Activated CD8-positive, alpha-beta memory T cell treated with anti-CD3 and anti-CD28 coated beads for 4 hours (primary cell): ENCODE measurements at places on chromosomes 4 and X.
A peak's percentile ranks its signal among the peaks of the same experiment; 100 is the strongest.

- no peak for DNase-seq
These were observed 10.5 kb upstream of the PAQR3 start for GRCh38 chr4:78949735-78950134.

- DNase-seq, result no peak
These were observed 9.0 kb upstream of the SLC25A14 start for GRCh38 chrX:130330706-130331105.

DNA sequence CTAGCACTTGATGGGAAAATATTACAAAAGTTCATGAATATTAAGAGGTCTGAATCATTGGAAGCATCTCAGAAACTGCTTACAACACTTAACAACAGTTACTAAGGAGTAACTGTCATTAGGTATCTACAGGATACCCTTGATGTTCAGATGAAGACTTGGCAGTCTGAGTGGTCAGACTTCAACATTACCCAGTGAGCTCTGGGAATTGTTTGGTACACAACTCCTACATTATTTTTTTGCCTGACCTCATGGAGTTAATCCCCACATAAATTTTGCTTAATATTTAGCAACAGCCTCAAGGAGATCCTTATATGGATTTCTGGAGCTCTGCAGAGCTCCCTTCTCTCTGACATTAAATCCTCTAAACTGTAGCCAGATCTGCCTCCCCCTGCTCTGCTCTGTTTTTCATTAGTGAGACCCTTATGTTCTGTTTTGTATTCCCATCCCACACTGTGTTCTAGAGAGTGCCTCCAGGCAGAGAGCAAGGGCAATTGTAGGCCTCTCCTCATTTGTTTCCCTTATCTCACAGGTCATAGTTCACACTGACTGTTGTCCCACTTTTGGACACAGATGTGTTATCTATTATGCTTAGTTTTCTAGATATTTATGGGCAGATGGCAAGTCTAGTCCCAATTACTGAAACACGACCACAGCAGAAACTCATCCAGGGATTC lies 368.8 kb downstream of the GASK1B start:
- no peak for DNase-seq

DNA sequence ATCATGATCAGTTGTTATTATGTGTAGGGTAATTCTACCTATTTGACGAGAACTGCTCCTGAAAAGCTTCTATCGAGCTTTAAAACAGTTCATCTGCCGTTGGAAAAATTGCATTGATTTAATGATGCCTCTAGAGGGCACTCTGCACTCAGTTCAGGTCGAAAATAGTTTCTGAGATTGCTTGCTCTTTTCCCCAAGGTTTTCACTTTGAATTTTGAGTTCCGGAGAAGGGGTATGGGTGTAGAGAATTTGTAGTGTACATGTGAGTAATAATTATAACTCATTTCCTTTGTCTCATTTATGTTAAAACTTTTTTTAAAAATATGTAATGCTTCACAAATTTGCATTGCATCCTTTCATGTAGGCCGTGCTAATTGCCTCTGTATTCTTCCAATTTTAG lies 28.4 kb upstream of the TNIP3 start:
- no peak for DNase-seq

DNA sequence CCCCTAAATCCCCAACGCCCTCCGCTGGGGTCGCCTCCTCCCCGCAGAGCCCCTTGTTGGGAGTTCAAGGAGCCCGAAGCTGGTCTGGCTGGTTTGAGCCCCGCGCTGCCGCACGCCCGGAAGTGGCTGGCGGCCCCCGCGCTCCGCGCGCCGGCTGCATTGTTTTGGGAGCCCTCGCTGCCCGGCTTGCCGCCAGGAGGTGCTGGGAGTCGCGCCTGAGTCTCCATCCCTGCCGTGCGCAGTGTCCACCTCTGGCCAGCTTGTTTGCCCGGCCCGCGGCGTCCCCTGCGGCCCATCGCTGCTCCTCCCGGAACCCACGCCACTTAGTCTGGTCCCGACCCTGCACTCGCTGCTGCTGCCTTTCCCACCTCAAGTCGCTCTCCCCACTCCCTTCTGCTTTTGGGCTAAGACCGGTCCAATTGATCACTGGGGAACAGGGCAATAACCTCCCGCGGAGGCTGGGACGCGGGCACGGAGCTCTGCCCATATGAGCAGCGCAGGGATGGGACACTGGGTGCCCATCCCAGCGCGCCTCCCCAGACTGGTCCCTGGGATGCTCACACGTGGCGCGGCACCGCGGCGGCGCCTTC lies 2.2 kb upstream of the SFRP2 start:
- no peak for DNase-seq

DNA sequence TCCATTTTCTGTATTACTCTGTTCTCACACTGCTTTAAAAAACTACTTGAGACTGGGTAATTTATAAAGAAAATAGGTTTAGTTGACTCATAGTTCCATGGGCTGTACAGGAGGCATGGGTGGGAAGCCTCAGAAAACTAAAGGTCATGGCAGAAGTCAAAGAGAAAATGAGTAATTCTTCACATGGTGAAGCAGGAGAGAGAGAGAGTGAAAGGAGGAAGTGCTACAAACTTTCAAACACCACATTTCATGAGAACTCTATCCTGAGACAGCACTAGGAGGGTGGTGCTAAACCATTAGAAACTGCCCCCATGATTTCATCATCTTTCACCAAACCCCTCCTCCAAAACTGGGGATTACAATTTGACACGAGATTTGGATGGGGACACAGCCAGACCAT lies 108.0 kb upstream of the PBDC1 start:
- no peak for DNase-seq

DNA sequence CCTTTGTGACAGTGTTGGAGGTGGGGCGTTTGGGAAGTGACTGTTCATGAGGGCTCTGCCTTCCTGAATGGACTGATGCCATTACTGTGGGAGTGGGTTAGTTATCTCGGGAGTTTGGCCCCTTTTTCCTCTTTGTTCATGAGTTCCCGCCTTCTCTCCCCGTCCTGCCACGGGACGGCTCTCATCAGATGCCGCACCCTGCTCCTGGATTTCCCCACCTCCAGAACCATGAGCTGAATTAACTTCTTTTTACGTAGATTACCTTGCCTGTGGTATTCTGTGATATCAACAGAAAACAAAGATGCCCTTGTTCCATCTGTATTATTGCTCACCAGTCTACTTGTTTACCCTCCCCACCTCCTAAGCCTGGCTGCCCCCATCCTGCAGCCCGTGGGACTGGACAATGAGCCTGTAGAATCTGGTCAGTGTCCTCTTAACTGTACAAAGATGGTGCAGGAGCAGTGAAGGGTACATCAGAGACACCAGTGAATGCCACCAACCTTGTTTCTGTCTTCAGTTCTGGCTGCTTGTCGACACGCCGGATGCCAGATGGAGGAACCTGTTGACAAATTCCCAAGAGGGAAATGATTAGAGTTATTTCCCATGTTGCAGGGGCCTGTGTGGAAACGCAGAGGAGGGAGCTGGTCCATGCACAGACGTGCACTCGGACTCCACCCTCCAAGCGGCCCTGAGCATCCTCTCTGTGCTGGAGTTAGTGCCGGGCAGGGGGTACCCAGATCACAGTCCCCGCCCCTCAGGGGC lies 104.7 kb downstream of the ABLIM2 start:
- no peak for DNase-seq

GRCh38 chrX:19827088-19827487 lies 60.3 kb downstream of the SH3KBP1 start:
- no peak for DNase-seq

DNA sequence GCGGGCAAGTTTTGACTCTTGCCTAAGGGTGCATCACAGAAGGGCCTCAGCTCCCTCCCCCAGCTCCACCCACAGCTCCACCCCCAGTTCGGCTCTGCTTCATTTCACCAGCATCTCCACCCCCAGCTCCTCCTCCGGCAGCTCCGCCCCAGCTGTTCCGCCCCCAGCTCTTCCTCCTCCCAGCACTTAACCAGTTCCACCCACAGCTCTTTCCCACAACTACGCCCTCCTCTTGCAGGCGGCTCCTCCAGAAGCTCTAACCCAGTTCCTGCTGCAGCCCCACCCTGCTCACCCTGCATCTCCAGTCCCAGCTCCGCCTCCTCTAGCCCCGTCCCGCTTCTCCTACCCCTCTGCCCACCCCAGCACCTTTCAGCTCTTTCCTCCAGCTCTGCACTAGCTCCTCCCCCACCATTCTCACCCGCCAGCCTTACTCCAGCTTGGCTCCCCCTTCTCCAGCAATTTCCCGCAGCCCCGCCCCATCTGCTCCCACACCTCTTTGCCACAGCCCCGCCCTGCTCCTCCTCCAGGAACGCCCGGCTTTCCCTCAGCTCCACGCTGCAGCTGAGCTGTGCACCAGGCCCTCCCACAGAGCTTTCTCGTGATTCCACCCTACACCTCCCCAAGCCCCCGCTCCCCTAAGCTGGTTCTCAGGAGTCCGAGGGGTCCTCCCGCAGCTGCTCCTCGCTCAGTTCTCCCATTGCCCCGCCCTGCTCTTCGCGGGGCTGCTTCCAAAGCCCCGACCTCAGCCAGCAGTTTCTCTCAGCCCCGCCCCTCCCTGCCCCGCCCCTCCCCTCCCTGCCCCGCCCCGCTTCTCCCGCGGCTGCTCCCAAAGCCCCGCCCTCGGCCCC lies 1.3 kb upstream of the EOLA1 start:
- DNase-seq, result peak; percentile 80

GRCh38 chr4:158840131-158840530 lies 71.3 kb downstream of the FNIP2 start:
- no peak for DNase-seq

- no peak for DNase-seq
These were observed 92.8 kb downstream of the FRAS1 start for GRCh38 chr4:78149751-78150542.

- DNase-seq, result no peak
These were observed 83.9 kb upstream of the MSX1 start for GRCh38 chr4:4775493-4776004.

DNA sequence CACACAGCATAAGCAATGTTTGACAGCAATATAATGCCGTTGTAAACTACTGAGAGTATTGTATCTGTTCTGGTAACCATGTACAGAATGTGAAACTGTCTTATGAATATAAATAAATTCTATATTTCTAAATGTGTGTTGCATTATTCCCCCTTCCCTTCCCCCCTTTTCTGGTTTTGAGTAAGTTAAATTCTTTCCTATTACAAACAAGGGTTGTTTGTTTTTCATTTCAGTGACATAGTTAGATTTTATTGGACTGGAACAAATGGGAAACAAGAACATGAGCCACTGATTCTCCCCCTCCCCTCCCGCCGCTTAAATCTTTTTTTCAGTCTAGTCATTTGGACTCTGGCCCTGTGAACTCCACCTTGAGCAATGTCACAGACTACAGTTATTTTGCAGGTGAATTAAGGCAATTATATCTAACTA lies 69.8 kb downstream of the GPAT3 start:
- DNase-seq, result no peak

GRCh38 chr4:73704314-73705055 lies 35.9 kb upstream of the CXCL8 start:
- DNase-seq, result no peak

GRCh38 chr4:223913-224497 lies 81.3 kb downstream of the ZNF732 start:
- DNase-seq, result no peak

GRCh38 chrX:149650162-149650561 lies 18.6 kb upstream of the TMEM185A start:
- no peak for DNase-seq
